ENCODE measurements at places on chromosomes 11 and 22. TPM values are rescaled to one million over a fixed set of nuclear protein-coding genes. Genes with fewer than 3 reads are reported as not detected.

DNA sequence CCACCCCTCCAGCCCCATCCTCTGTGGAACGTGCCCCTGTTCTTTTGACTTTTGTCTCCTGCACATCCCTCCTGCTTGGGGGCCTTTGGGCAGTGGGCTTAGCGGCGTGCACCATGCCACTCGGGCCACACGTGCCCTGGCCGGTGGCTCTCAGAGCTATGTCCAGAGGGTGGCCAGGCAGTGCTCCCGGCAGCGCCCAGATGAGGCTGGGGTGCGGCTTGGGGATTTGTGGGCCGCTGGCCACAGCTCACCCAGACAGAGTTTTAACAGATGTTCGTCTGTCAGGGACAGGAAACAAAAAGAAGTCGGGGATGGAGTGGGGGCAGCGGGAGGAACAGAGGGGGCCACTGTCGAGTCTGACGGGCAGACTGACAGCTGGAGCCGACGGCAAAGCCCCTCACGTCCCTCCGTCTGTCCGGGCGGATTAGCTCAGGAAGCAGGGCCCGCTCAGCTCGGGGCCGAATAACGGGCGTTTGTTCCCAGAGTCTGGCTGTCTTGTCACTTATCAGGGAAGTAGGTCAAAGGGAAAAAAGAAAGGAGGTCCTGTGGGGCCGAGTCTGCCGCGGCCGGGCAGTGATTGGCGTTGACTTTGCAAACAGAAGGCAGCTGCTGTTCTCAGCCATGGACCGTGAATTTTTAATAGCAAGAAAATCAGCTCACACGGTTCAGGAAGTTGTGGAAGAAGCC is 61.6 kb downstream of the LRP5 start:
- DNase-seq: no peak

The MB gene
- 215 TPM for polyA plus RNA-seq

DNA sequence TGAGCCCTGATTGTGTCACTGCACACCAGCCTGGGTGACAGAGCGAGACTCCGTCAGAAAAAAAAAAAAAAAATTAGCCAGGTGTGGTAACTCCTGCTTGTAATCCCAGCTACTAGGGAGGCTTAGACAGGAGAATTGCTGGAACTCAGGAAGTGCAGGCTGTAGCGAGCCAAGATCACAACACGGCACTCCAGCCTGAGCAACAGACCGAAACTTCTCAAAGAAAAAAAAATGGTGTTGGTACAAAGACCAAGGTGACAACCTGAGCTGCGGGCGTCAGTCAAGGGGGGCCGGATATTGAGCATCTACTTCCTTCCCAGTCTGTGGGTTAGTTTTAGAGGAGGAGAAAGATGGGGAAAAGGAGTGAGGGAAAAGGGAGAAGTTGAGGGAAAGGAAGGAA is 48.5 kb upstream of the HSPA8 start:
- no peak for DNase-seq

DNA sequence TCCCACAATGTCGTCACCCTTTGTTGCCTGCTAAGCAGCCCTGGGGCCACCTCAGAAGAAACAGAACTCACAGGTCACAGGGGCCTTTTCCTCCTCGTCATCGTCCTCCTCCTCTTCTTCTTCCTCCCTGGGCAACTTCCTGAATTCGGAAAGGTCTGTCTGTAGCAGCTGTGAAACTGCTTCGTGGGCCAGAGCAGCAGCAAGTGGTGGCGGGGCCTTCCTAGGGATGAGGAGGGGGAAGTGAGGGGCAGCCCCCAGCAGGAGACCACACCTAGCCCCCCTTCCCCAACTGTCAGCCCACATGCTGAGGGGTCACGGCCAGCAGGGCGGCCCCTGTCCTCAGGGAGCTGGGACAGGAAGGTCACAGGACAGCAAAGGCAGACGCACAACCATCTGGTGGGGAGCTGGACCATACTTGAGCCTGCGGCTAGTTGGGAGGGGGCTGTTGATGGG is 13.2 kb downstream of the PPM1F start:
- DNase-seq: no peak

GRCh38 chr22:46734830-46735453 is 3.1 kb downstream of the CERK start:
- DNase-seq: no peak

DNA sequence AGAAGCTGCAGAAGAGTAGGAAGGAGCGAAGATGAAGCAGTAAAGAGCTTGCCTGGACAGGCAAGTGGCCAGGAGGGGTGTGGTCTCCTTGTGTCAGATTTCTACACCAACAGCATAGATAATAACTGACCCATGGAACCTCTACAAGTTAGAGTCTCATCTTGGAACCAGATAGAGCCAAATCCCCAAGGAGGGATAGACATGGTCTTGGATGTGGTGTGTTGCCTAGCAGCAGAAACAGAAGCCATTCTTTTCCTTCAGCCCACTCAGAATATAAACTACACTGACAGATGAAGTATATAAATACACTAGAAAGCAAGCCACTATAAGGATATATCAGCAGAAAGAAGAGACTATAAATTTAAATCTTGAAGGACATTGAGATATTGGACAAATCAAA is 4.3 kb upstream of the CARD16 start:
- DNase-seq: no peak

DNA sequence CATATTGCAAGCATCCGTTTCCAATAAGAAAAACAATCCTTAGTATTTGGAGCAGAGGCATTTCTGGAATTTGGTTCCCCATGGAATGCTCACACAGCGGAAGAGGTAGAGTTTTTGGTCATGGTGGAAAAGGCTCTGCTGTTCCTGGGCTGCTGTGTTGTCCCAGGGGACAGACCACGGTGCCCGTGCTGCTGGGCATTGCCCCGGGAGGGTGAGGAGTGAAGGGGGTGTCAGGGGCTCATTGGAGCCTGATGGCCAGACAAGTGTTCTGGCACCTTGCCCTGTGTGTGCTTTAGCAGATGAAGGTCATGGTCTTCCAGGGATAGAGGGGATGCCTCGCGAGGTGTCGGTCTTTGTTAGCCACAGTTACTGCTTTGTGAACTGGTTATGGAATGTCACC is 61.2 kb downstream of the MPPED1 start:
- no peak for DNase-seq

GRCh38 chr11:66570850-66571180 is 2.4 kb upstream of the CTSF start:
- no peak for DNase-seq

DNA sequence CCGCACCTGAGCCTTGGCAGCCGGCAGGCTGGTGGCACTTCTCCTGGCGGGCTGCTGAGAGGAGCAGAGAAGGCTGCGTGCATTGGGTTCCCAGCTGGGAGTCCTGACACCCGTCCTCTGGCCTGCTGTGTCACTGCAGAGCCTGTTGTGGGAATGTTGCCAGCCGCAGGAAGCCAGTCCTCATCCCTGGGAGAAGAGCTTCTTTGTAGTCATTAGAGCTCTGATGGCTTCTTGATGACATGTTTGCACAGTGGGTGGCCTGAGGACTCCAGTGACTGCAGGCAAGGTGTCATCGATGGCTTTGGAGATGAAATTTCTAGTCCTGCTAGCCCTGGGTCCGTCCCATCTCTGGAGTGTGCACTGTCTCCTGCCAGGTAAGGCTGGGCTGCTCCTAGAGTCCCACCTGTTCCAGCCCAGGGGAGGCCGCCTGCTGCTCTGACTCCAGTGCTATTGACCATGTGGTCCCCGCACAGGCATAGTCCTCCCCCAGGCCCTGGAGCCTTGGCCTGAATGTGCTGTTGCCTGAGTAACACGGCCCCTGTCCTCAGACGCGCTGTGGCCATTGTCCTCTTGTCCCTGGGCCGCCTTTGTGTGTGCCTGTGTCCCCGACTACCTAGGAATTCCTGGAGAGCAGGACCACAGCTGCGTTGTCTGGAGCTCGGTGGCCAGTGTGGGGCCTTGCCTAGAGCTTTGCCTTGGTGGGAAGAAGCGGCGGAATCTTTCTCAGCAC is 129.2 kb downstream of the CACNA1I start:
- no peak for DNase-seq

The ADAMTS15 gene
- 20.0 TPM for polyA plus RNA-seq

- DNase-seq: no peak
Measured at GRCh38 chr11:99822846-99823565, 802.3 kb downstream of the CNTN5 start.

The OR5AP2 gene
- polyA plus RNA-seq: not detected

- peak; percentile 46 for DNase-seq
Measured at GRCh38 chr11:34192481-34193401, 87.3 kb downstream of the NAT10 start.

- no peak for DNase-seq
Measured at GRCh38 chr11:65433657-65434056, 11.1 kb downstream of the NEAT1 start.

The CHCHD10 gene
- 53.5 TPM for polyA plus RNA-seq

- DNase-seq: no peak
Measured at GRCh38 chr11:12585861-12586260, 88.4 kb upstream of the TEAD1 start.

The UBQLN3 gene
- not detected for polyA plus RNA-seq

The KRTAP5-10 gene
- polyA plus RNA-seq: not detected

The CYP2D6 gene
- polyA plus RNA-seq: 1.4 TPM

GRCh38 chr22:43796567-43796966 is 15.5 kb downstream of the EFCAB6 start:
- peak; percentile 19 for DNase-seq

The AASDHPPT gene
- 49.6 TPM for polyA plus RNA-seq

The UNC93B1 gene
- 8.1 TPM for polyA plus RNA-seq

DNA sequence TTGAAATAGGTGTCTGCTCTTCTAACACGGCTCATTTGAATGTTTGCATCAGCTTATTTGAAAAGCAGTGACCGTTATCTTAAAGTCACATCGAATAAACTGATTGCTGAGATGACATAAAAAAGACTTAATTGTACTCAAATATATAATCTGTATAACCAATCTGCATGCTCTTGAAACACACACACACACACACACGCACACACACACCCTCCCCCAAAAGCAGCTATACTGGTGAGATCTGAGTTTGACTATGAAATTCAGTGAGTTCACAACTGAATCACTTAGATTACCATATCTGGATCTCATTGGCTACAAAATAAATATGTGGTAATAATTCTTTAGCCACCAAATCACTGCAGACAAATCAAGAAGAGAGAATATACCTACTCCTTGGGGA is 3.8 kb upstream of the IFTAP start:
- no peak for DNase-seq

- no peak for DNase-seq
Measured at GRCh38 chr22:28989035-28989464, 72.6 kb downstream of the C22orf31 start.

The KRTAP5-2 gene
- polyA plus RNA-seq: not detected

GRCh38 chr11:68778205-68778604 is 26.9 kb upstream of the TESMIN start:
- no peak for DNase-seq

- DNase-seq: no peak
Measured at GRCh38 chr11:69799582-69799981, 19.6 kb downstream of the FGF3 start.

DNA sequence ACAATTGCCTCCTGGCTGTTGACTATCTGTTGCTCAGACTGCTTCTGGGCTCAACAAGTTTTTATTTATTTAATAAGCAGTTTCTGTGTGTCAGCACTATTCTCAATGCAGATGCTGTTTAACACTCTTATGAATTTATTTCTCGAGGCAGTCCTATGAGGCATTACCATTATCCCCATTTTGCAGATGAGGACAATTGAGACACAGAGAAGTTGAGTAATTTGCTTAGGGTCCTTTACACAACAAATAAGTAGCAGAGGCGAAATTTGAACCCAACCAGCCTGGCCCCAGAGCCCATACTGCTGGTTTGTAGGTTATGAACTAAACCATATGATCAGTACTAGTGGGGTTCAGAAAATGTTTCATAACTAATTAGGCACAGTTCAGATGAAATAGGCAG is 58.7 kb downstream of the APIP start:
- no peak for DNase-seq

DNA sequence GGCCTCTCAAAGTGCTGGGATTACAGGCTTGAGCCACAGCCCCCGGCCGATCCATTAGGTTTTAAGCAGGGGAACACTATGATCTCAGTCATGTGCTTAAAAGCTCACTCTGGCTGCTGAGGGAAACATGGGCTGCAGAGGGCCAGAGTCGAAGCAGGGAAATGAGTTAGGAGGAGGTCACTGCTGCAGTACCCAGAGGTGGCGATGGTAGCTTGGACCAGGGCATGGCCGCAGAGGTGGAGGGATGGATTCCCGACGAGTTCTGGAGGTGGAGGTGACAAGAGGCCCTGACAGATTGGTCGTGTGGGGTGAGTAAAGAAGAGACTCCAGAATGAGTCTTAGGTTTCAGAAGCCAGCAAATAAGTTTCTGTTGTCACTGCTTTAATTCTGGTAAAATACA is 54.4 kb upstream of the INCENP start:
- no peak for DNase-seq

DNA sequence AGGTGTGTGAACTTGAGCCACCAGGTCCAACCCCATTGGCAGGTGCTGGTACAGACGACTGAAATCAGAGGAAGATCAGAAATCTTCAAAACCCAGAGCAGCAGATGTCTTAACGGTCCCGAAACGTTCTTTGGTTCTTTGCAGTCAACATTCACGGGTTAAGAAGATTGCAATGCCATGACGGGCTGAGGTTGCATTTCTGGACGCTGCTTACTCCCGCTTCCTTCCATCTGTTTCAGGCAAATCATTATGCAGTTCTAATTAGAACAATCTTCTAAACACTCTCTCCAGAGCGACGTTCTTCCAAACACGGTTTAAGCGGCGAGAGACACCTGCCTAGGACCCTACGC is 492 bp upstream of the LUZP2 start:
- DNase-seq: no peak

- no peak for DNase-seq
Measured at GRCh38 chr11:37040921-37041320, 442.9 kb upstream of the RAG2 start.

The ACTN3 gene
- polyA plus RNA-seq: 141 TPM

The CSRP3 gene
- 496 TPM for polyA plus RNA-seq

The CELSR1 gene
- 7.6 TPM for polyA plus RNA-seq

The MTMR3 gene
- polyA plus RNA-seq: 33.9 TPM

DNA sequence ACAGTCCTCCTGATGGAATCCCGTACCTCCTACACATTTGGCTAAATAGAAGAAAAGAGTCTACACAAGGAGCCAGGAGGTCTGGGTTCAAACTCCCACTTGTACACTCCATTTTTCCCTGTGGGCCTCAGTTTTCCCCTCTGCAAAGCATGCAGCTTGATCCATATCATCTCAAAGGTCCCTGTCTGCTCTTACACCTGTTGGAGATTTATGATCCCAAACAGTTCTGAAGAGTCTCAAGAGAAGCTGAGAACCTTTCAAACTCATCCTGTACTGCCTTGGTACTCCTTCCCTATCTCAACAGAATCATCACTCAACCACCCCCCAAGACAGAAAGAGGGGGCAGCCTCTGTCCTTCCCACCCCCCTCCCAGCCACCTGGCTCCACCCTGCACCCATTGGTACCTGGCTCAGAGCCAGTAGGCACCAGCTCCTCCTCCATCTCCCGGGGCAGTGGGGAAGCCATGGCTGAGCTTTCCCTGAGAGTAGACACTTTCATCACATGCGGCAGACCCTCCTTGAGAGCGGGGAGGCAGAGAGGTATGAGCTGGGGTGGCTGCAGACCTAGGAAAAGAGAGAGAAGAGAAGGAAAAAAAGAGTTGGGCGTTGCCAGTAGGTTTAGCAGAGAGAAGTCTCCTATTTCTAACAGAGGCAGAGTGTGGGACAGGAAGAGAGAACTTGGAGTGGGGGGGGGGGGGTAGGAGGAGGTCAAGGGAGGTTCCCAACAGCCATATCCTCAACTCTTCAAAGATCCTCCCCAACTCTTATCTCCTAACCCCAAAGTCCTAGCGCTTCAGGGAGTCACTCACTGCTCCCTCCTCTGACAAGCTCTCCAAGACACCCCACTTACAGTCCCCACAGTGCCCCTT is 3.1 kb downstream of the TNKS1BP1 start:
- no peak for DNase-seq

Measured in hindlimb muscle (tissue), 1 donor.